ENCODE measurements at places on chromosomes 7 and 10.

DNA sequence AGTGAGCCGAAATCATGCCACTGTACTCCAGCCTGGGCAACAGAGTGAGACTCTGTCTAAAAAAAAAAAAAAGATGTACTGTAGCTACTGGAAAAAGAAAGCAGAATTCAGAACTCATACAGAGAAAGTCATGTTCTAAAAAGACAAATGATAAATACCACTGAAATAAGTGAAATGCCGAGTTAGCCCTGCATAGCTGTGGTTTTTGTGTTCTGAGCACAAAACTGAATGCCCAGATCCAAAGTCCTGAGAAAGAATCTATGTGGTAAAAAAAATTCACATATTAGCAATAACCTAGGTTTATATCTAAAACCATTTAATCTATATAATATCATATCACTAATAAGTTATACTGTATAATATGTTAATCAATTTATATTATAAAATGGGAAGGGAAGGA lies 29.3 kb upstream of the HECW1 start:
- no peak for DNase-seq

DNA sequence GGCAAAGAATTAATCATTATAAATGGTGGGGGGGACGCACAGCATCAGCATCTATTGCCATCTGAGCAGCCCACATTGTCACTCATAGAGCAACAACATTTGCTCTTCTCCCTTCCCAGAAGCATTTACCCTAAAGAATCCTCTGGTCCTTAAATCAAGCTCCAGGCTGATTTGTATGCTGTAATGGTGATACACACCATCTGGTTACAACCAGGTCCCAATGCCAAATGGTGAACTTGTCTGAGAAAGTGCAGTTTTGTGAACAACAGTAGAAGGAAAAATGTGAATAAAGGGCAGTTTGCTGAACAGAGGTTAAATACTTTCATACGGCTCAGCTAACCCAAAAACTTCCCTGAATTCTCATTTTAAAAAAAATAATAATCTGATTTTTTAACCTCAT lies 38.8 kb upstream of the TCF7L2 start:
- no peak for DNase-seq

DNA sequence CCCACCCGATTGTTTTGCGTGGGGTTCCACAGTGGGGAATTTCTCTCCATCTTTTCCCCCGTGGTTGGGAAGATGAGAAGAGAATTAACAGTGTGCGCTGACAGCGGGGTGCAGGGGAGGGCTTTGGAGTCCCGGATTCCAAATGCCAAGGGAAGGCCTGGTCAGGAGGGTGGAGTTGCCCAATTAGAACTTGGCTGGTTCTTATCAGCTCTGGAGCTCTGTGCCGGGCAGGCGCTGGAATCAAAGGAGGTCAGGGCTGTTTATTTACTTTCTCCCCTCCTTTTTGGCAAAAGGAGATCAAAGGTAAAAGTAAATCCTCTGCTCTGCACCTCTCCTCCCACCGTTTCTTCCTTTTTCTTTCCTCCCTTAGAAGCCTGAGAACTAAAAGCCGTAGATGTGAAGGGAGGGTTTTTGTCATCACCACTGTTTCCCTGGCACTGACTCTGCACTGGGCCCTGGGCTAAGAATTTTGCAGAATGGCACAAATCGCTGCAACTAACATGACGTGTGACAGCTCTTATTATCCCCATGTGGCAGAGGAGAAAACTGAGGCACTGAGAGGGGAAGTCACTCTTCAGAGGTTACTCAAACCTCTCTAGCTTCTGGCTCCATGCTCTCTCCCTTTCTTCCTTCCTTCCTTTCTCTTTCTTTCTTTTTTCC lies 95.2 kb upstream of the ZNF716 start:
- DNase-seq, result no peak

DNA sequence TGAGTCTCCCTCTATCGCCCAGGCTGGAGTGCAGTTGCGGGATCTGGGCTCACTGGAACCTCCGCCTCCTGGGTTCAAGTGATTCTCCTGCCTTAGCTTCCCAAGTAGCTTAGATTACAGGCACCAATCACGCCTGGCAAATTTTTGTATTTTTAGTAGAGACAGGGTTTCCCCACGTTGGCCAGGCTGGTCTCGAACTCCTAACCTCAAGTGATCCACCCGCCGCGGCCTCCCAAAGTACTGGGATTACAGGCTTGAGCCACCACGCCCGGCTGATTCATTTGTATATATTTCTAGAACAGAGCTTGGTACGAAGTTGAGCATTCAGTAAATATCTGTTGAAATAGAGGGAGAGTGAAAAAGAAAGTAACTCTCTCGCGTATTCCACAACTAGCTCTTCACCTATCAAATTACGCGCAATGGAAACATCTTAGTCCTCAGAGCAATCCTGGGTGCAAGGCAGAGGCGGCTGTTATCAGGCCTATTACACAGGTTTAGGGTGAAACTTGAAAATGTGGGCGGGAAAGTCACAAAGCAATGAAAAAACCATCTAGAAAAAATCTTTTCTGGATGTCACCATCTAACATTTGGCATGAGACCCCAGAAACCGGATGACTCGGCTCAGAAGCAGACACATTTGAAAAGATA lies 707 bp upstream of the GHITM start:
- DNase-seq, result no peak

- DNase-seq, result no peak
Observed at GRCh38 chr7:39656415-39656814, 33.0 kb downstream of the RALA start.

DNA sequence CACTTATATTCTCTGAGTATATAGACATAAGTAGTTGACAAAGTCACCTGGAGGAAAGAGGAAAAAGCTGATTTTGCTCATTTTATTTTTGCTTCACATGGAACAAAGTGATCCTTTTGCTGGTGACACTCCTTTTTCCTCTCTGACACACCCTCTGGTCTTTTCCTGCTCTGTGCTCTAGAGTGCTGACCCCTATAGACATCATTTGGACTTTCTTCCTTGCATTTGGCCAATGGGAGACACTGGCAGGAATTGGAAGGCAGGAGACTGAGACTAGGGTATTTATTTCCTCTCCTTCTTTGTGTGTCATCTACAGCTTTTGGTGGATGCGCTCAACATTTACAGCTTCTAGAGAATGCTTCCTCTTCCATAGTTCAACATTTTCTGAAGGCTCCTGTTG lies 1078.1 kb downstream of the SORCS1 start:
- DNase-seq, result no peak

DNA sequence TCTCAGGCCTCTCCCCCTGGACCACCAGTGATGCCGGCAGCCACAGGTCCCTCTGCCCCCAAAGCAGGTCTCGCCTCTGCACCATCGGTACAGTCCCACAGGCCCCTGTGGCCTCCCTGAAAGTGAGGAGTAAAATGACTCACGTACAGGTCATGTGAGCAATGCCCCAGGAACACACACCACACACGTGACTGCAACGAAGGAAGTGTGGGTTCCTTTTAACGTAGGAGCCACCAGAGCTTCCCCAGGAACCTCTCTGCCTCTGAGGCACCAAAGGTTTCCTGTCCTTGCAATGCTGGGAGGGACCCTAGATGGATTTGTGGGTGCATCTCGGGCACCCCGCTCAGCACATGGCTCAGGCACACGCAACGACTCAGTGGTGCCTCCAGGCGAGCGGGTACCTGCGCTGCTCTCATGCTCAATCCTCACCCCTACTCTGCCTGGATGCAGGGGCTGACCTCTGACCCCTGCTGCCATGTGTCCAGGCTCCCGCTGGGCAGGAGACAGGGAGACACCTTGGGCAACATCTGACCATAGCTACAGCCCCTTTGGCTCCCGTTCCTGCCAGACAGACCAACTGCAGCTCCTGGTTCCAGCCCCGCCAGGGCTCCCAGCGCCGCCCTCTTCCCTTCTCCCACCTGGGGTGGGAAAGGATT lies 120.7 kb downstream of the PRKAG2 start:
- no peak for DNase-seq

DNA sequence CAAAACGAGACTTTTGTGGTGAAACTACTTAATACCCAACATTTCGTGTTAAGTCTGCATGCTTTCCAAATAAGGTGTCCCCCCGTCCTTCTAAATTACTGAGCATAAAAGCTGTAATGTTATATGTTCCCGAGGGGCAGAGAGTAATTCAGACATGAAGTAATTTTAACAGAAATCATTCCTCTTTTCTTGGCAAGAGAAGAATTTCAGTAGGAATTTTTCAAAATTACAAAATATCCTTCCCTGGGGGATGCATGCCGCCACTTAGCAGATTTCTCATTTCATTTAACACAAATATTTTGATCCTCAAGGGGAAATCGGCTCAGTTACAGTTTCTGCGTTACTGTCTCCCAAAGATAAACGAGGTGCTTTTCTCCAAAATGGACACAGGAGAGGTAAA lies 213.2 kb upstream of the RHOBTB1 start:
- DNase-seq, result no peak

GRCh38 chr10:60986791-60987190 lies 42.8 kb upstream of the RHOBTB1 start:
- no peak for DNase-seq

DNA sequence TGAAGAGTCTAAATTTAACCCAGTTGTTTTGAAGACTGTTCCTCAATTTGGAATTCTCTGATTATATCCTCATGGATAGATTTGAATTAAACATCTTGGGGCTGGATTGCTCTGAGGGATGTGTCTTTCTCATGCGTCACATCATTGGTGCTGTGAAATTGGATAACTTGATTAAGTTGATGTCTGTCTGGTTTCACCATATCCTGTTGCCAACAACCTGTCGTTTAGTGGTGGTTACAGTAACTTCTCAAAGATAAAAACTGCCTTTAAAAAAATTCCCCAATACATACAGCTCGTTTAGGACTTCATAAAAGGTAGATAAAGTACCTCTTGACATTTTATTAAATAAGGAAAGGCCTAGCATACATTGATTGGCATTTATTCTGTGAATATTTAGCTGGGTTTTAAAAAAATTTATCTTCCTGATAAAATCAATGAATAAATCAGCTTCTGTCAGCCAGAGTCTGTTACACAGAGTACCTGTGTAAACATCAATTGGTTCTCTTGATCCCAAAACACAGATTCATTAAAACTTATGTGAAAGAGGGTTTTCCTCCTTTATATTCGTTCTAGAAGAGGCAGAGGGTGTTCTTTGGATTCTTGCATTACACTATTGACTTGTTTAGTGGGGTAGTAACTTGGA lies 10.5 kb downstream of the CRCP start:
- no peak for DNase-seq

DNA sequence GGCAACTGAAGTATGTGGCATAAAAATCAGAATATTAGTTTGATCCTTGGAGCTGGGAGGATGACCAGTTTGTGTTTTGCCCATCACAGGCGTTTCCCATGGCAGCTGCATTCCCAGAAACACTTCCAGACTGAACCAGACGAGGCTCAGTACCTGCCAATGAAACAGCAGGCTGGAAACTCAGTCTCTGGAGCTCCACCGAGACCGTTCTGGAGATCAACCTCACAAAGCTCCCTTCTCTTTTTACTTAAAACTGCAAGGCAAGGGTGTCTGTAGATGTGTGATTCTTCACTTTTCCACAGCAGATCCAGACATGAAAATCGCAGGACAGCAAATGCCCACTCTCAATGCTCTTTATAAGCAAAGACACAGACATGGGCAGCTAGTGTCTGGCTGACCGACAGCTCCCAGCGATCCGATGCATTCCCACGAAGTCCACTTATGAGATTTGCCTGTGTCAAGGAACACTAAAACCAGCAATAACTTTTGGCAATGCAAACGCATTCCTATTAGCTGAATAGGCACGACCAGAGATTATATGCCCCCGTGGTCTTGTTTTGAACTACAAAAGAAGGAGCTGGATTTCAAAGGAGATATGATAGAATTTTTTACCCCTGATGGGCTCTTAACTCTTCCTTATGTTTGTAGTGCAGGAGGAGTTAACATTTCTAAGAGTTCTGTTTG lies 72.6 kb downstream of the ADAM12 start:
- DNase-seq, result no peak

DNA sequence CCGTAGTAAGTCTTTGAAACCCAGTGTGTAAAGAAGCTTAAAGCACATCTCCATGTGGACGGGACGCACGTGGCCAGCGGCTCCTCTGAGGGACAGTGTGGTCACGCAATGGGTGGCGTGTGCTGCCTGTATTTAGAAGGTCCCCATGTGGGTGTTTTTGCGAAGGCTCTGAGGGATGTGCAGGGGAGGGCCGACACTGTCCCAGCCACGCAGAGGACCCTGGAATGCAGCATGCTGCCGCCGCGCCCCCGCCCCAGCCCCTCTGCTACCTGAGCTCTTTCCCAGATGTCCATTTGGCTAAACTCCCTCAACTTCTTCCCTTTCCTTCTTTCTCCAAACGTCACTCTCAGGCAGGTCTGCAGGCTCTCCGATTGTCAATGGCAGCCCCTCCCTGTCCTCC lies 8.8 kb downstream of the PFKP start:
- DNase-seq, result no peak

GRCh38 chr7:121419201-121420148 lies 23.4 kb upstream of the FAM3C start:
- no peak for DNase-seq

- no peak for DNase-seq
Observed at GRCh38 chr7:96838481-96838880, 128.8 kb upstream of the SEM1 start.

DNA sequence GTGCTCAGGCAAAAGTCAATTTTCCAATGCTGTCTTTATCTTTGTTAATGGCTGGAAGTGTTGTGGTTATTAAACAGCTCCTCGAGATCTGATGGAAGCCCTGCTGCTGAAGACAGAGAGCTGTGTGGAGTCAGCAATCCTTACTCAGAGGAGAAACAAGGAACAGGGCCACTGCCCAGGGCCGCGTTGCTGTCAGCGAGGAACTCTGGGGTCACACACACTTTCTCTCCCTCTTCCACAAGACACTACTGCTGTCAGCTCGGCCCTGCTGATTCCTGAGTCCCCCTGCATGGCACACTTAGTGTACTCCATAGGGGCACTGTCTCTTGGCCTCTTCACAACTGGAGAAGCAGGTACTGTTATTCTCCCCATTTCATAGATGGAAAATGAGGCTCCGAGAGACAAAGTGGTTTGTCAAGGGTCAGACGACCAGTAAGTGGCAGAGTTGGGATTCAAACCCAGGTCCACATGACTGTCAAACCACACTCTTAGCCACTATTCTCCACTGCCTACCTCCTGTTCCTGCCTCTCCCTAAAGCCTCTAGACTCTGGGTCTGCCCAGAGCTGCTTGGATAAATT lies 29.3 kb upstream of the PDCD4 start:
- DNase-seq, result no peak

DNA sequence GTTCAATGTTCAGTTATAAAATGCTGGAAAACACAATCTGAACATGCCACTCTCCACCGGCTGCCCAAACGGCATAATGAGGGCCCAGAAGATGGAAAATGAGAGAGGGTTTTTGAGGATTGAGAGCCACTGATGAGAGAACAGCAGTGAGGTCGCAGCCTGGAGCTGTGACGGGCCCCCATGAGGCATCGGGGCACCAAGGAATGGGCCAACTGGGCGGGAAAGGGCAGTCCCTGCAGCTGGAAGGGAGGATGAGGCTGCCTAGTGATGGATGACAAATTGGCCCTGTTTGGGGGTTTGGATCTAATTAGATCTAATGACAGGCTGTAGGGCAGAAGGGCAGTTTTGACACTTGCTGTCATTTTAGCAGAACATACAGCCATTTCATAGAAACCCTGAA lies 39.1 kb downstream of the WNT2 start:
- no peak for DNase-seq
